ENCODE measurements at places on chromosomes 7 and 10.

DNA sequence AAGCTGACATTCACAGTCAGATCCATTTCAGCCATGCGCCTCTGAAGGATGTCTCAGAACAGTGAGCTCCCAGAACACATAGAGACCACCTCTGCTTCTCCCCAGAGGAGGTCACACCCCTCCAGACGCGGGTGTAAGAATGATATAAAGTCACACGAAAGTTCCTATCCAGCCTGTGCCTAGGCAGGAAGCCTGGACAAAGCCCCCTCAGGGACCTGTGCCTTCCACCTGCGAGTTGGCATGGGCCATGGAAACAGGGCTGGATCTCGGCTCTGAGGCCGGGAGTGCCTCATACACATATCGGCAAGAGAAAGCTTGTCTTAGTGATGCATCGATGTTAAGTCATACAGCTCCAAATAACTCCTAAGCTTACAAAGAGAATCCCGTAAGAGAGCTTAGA, 5.0 kb downstream of the VIPR2 start:
- DNase-seq, result no peak

- DNase-seq, result peak; percentile 75
Measured at GRCh38 chr7:75993689-75994387, 557 bp downstream of the TMEM120A start.

GRCh38 chr10:98920807-98921206, 314.8 kb downstream of the HPSE2 start:
- DNase-seq, result no peak

- DNase-seq, result no peak
Measured at GRCh38 chr10:14601326-14601725, 173.4 kb downstream of the FAM107B start.

- DNase-seq, result no peak
Measured at GRCh38 chr7:29508608-29509007, 55.0 kb upstream of the PRR15 start.

DNA sequence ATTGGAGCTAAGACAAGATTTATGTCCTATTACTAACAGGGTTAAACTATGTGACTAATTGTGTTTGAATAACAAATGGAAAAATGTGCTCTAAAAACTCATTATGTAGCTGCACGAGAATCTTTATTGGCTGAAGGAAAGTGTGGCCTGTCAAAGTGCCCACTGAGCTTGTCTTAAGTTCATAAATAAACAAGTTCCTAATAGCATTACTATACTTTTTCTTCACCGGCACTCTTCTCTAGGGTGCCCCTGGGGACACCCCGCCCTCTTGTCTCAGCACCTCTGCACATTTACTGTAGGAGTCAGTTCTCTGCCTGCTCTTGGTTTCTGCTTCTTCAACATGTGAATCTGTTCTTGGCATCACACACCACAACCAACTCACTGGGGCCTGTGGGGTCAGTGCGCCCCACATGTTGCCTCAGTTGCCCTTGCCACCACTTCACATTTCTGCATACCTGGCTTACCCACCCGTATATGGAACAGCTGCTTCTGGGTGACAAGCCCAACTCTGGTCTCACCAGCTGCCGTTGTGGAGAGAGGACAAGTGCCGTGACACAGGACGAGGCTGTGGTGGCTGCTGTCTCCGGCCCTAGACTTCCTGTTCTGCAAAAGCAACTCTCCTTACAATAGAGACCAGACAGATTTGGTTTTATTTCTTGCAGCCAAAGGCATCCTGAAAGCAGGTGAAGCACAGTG, 96.3 kb upstream of the DDC start:
- no peak for DNase-seq

DNA sequence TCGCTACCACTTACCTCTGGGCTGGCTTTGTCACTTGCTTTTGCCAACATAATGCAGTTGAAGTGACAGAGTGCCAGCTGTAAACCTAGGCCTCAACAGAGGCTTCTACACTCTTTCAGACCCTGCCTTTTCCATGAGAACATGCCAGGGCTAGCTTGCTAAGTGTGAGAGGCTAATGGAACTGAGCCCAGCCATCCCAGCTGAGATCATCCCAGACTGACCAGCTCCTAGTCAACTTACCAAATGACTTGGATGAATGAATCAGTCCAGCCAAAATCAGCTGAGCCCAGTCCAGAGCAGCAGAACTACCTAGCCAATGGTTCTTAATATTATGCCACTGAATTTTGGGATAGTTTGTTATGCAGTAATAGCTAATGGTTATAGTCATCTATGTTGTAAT, 34.7 kb upstream of the MKLN1 start:
- no peak for DNase-seq

DNA sequence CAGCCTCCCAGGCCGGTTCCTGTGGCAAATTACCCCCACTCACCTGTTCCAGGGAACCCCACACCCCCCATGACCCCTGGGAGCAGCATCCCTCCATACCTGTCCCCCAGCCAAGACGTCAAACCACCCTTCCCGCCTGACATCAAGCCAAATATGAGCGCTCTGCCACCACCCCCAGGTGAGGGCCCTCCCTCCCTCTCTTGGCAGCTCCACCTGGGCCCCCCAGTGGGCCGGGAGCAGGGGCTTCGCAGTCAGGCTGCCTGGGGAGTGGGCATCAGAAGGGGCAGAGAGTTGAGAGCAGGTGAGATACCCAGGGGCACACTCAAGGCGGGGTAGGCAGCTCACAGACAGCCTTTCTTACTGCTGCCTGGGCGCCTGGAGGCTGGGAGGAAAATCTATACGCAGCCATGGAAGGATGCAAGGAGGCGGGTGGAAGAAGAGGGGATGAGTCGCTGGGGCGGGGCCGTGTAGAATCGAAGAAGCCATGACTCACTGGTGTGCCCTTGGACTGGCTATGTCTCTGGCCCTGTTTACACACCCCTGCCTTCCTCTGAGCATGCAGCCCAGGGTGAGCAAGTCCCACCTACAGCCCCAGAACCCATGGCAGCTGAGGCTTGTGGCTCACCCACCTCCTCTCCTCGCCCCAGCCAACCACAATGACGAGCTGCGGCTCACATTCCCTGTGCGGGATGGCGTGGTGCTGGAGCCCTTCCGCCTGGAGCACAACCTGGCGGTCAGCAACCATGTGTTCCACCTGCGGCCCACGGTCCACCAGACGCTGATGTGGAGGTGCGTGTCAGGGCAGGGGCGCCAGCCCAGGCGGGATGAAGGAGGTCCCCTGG, 48.6 kb upstream of the PPIF start:
- DNase-seq, result peak; percentile 84

DNA sequence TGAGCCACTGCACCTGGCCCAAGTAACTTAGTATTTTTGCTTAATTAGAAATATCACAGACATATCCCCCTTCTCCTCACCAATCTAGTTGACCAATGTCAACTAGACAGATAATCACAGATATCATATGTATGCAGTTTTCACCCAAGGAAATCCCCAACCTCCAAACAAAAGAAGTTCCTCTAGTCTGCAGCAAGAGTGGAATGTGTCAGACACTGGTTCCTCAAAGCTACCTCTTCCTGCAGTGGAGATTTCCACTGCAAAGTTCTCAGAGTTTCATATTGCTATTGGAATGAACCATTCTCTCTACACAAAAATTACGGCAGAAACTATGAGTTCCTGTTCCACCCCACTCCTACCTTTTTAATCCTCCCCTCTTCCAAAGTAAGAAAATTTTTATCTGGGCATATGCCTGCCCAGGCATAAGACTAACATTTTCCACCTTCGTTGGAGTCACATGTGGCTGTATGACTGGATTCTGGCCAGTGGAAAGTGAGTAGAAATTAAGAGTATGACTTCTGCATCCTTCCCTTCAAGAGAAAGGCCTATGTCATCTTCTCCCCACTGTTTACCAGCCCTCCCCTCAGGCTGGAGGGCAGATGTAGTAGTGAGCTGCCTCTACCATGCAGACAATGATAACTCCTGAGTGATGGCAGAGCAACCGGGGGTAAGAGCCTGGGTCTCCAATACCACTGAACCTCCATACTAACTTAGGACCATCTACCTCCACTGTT, 103.0 kb downstream of the MYOF start:
- DNase-seq, result no peak

DNA sequence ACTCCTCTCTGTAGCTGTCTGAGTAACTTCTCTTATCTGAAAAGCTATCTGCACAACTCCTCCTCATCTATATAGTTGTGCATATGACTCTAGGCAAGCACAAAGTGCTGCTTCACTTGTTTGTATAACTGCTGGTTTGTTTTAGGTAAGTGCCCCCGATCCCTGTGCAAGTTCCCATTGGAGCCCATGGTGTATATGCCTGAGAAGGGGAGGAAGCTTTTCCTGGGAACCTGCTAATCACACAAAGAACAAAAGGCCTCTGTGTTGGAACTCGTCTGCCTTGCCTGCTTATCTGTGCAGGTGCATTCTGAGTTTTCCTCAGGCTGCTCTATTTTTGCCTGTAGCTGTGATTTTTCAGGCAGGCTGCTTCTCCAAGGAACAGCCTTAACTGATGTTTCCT, 23.2 kb upstream of the PHF14 start:
- no peak for DNase-seq

DNA sequence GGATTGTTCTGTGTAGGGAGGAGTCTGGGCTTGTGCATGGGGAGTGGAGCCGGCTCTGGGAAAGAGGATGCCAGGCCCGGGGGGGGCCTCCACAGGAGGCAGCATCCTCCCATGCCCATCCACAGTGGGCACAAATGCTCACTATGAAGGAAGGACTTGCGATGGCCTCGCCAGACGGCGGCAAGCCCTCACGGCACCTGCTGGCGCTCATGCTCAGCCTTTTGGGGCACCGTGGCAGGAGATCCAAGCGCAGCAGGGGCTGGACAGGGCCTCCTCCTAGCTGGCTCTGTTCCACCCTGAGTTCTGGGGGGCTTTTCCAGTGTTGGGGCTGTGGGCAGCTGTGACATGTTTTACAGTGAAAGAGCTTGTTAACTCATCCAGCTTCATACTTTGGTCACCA, 15.2 kb downstream of the MDH2 start:
- DNase-seq, result no peak

DNA sequence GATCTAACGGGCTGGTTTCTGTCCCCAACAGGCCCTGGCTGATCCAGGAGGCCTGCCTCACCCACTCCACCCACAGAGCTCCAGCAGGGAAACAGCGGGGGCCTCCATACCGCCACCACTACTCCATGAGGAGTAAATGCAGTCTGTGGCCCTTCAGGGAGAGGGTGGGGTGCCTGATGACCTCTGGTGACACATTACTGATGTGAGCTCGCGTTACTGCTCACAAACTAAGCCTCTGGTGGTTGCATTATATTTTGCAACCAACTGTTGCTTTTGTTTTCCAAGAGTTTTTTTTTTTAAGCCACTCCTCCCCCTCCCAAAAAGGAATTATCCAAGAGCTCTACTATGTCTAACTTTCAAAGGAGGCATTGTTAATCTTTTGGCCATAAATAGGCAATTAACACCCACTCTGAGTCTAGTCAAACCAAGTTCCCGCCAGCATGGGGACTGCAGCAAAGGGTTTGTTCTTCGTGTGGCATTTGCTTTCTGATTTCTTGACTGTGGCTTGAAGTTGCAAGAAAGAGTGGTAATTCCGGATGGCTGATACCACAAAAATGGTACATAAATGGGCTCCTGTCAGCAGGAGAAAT, 72.6 kb downstream of the FAM53B start:
- DNase-seq, result peak; percentile 12

DNA sequence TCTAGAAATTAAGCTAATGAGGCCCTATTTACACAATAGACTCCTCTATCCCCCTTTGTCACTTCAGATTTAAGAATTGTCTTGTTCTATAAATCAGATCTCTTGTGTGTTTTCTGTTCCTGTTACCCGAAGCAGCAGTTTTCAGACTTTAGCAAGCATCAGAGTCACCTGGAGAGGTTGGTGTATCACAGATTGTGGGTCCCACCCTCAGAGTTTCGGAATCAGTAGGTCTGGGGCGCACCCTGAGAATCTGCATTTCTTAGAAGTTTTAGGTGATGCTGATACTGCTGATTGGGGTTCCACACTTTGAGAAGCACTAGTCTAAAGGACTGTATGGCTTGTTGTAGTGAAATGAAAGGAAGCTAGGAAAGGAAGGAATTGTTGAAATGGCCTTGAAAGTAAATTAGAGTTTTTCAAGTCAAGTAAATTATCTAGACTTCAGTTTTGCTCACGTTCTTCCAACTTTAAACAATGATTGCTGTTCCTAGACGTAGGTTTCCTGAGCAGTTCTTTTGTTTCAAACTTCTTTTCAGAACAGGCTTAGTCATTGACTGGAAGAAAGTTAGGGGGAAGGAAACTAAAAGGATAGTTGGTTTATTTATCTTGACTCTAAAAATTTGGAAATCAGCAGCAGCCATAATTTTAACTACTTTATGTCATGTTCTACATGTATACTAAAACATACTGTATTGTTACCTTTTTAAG, 15.7 kb downstream of the BPGM start:
- DNase-seq, result no peak
